ENCODE measurements at places on chromosomes 6 and 20. TPM values are rescaled to one million over a fixed set of nuclear protein-coding genes. Genes with fewer than 3 reads are reported as not detected.
A peak's percentile ranks its signal among the peaks of the same experiment; 100 is the strongest.

DNA sequence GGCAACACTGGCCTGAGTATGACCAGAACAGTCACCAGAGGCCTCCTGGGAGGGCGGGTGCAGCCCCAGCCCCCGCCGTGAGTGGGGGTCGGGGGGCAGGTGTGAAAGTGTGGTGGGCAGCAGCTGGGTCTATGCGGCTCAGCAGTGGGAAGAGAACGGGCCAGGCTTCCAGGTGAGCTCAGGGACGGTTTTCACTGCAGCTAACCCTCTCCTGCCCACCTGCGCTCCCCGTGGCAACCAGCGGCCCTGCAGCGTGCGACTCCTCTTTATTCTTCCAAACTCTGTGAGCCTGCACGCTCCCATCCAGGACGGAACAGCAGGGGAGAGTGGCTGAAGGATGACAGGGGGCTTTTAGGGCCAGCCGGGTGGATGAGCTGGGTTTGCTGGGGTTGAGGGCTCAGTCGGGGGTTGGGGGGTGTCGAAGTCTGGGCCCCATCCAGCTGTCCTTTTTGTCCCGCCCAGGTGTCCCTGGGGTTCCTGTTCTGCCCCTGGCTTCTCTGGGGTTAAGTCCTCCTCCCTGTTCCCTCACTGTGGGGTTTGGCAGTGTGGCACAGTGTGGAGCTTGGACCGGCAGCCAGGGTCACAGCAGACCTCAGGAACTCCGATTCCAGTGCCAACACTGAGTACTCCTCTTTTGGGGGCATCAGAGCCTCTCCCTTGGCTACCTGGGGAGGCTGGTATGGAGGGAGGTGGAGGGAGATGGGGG is 859 bp upstream of the BIRC7 start:
- no peak overlapping the region for H3K4me3 ChIP-seq
- H3K4me1 ChIP-seq, result peaks cover 56% of the 10 kb centered on the region
- no peak overlapping the region for H3K27ac ChIP-seq
- peaks cover 73% of the 10 kb centered on the region for H3K27me3 ChIP-seq
- no peaks in the 10 kb centered on the region for H3K36me3 ChIP-seq
- peak; percentile 60 for DNase-seq

DNA sequence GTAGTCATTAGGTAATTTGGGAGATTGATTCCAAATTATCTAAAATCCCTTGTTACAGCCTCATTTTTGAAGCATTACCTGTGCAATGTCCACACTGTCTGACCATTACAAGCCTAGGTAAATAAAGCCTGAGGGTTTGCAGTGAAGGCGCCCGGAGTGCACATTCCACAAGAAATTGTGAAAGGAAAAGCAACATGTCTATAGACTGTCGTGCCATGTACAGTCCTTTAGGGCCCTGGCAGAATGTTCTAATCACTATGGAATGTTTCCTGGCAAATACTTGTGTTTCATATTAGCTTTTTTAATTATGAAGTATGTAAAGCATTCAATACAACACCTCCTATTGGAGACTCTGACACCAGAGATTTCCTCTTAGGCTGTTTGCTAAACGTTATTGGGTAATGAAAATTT is 28.9 kb downstream of the PREP start:
- H3K4me3 ChIP-seq, result no peak overlapping the region
- peak; percentile 87 for DNase-seq
- H3K27me3 ChIP-seq, result no peaks in the 10 kb centered on the region
- peaks cover 30% of the 10 kb centered on the region for H3K4me1 ChIP-seq
- H3K27ac ChIP-seq, result peak overlapping the region; percentile 39
- H3K36me3 ChIP-seq, result peaks cover 48% of the 10 kb centered on the region

GRCh38 chr6:16761471-16762267 is 409 bp upstream of the ATXN1 start:
- peaks cover 45% of the 10 kb centered on the region for H3K4me1 ChIP-seq
- H3K36me3 ChIP-seq, result no peaks in the 10 kb centered on the region
- H3K4me3 ChIP-seq, result peak overlapping the region; percentile 92
- peak overlapping the region; percentile 87 for H3K27ac ChIP-seq
- H3K27me3 ChIP-seq, result no peaks in the 10 kb centered on the region
- peak; percentile 92 for DNase-seq

MUC22 gene
- total RNA-seq, result not detected

All from HepG2 (cell line).